ENCODE measurements at places on chromosomes 16 and 17.

GRCh38 chr17:8488901-8489300 lies 53.2 kb downstream of the NDEL1 start:
- no peak for DNase-seq

DNA sequence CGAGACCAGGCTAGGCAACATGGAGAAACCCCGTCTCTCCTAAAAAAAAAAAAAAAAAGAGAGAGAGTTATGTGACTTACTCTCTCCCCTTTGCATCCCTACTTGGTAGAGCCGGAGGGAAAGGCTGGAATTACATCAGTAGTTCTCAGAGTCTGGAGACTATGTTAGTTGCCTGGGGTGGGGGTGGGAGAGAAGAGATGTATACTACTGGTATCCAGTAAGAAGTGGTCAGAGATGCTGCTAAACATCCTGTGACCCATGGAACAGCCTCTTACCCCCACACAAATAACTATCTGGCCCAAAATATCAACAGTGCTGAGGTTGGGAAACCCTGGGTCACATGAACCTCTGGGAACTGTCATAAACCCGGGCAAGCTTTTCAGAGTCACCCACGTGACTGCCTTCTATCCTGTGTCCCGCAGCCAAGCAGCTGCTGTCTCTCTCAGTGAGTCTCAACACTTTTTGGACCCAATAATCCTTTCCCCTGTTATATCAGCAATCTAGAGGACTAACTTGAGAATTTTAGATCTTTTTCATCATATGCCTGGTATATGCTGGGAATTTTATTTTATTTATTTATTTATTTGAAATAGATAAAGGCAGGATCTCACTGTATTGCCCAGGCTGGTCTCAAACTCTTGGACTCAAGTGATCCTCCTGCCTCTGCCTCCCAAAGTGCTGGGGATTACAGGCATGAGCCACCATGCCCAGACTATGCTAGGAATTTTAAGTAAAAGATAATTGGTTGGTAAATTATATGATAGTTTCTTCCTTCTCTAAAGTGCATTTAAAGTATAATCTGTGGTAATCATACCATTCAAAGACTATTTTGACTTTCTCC lies 8.7 kb downstream of the EIF1 start:
- DNase-seq: no peak

- DNase-seq: no peak
Measured at GRCh38 chr16:84567286-84567962, 50.5 kb downstream of the COTL1 start.

- DNase-seq: no peak
Measured at GRCh38 chr17:66784621-66785364, 50.1 kb upstream of the CACNG5 start.

DNA sequence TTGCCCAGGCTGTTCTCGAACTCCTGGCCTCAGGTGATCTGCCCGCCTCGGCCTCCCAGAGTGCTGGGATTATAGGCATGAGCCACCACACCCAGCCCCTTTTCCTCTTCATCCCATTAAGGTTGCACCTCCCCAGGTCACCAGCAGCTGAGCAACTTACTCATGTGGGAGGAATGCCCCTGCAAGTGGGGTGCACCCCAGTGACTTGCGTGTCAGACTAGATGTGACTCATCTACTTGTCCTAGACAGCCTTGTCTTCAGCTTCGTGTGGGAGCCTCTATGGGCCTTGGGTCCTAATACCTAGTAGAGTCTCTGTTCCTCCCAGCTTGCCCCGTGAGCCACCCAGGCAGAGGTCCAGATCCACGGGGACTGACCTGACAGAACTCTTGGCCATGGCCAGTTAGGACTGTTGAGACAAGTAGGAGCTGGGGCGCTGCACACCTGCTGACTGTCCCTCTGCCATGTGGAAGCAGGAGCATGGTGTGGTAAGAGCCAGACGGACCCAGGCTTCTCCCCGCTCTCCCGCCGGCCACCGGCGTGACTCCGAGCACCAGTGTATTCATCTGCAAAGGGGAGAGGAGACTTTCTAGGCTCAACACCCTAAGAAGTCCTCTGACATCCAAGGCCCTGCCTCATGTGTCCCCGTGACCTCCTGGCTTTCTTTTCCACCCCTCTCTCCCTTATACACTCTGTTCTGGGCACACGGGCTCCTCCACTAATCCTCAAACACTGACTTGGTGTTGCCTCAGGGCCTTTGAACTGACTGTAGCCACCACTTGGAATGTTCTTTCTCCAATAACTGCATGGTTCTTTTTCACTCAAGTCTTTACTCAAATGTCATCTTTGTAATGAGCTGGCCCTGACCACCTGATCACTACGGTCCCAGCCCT lies 11.6 kb upstream of the CBX4 start:
- DNase-seq: no peak

DNA sequence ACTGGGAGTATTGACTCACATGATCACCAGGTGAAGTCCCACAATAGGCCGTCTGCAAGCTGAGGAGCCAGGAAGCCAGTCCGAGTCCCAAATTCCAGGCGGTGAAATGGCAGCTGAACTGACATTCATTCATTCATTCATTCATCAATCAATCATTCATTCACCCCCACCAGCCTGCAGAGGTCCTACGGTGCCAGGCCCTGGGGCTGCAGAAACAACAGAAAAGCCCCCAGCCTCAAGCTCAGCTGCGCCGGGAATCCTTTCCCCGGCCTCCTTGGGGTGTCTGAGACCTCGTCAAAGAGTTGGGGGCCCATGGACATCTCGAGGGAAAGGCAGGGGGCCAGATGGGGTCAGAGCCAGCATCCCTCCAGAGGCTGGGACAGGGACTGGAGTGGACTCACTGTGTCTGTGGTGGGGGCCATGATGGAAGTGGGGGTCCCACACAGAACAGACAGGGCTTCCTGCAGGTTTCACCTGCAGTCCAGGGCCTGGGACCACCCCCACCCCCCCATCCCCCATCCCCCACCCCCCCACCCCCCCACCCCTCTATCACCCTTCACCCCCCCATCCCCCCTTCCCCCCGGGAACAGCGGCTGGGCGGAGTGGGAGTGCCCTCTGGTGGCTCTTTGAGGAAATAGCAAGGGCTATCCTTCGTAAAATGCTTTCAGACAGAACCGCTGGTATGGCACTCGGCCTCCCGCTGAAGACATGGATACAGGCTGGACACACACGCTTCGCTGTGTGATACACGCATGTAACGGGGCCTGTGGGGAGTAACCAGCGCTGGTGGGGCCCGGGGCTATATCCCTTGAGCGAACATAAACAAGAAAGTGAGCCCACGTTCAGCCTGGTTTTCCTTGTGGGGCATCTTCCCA lies 8.5 kb upstream of the ZC3H18 start:
- peak; percentile 18 for DNase-seq

DNA sequence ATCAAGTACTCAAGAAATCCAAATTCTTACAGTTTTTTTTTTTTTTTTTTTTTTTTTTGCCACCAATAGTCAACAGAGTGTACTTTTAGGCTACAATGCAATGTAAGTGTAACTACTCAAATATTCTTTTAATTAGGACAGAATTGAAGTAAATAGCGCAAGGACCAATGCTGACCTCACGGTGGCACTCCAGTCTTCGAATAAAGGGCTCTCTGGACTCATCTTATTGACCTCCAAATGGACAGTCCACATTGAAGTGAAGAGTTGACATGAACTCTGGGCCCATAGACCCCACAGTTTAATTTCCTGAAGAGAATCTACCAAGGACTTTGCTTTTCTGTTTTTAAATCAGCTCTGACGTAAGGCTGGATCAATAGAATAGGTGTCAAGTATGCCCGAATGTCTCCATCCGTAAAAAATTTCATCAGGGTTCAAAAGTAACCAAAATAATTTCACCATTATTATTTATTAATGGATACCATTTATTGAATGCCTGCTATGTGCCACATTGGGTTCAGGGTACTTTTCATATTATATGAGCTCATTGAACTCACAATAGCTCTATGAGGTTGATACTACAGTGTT lies 7.3 kb upstream of the DDX52 start:
- no peak for DNase-seq

Data from activated CD4-positive, alpha-beta T cell treated with anti-CD3 and anti-CD28 coated beads, Interleukin-2, amount 50 U/mL, for 24 hours (primary cell).